ENCODE measurements at places on chromosomes 11 and 22.

DNA sequence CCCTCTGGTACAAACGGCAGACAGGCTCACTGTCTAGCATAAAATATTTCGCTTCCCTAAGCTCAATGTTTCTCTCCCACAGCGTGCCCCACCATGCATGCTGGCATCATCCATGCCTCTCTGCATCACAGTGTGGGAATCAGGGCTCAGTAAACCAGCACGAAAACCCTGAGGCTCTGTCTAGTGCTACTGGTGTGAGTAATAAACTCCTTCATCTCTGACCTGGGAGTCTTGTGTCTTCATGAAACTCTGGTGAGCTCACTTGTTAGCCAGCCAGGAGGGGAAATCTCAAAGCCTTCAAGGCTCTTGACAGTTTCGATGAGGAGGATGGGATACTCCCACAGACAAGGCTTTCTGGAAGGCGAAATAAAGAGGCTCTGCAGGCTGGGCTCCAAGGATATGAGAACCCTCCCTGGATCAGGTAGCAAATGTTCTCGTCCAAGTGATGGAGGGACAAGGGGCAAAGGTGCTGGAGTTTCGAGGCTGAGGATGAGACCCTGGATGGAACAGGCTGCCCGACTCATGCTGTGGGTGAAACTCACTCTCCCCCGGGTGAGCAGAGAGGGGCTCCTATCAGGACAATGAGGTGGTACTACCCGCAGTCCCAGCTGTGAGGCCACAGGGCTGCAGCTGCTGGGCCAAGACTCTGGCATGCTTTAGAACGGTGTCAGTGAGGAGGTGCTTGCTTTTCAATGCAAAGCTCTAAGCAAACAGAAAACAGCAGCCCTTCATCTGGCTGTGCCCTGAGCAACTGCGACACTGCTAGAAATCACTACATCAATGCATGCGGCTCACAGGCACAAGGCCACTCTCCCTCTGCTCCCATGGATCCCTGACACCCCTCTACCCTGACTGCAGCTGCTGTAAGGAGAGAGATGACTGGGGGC lies 69.3 kb downstream of the SHANK2 start:
- peak; percentile 45 for DNase-seq

DNA sequence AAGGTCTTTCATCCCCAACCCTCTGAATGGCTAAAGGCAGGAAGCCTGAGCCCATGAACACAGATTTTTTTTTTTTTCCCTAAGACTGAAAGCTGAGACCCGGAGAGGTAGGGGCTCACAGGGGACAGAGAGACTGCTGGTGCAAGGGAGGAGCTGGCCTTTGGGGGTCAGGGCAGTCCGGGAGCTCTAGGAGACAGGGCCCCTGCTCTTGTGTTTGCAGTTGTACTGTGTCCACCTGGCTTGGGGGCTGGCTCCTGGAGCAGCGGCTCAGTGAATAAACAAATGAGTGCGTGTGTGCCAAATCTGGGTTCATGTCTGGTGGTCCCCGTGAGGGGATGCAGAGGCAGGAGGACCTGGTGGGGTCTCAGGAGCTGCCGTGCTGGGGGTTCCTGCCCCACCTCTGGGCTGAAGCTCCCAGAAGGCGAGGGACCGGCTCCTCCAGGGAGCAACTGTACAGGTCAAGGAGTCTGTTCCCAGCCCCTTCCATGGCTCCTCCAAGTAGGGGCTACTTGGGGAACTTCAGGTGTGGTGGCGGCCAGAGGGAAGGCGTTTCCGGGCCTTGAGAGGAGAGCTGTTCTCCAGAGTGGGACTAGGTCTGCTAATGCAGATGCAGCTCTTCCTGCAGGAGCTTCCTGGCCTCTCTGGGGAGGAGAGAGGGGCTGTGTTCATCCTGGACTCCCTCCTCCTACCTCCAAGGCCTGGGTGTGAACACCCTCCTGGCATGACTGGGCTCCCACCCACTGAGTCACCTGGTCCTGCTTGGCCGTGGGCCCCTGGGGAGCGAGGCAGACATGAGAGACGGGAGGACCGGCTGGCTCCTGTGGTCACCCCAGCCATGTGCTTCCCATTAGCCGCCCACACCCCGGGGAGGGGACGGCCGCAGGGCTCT lies 57.6 kb downstream of the FBXO7 start:
- DNase-seq, result peak; percentile 87

GRCh38 chr11:44494785-44495184 lies 70.7 kb upstream of the CD82 start:
- DNase-seq, result no peak

DNA sequence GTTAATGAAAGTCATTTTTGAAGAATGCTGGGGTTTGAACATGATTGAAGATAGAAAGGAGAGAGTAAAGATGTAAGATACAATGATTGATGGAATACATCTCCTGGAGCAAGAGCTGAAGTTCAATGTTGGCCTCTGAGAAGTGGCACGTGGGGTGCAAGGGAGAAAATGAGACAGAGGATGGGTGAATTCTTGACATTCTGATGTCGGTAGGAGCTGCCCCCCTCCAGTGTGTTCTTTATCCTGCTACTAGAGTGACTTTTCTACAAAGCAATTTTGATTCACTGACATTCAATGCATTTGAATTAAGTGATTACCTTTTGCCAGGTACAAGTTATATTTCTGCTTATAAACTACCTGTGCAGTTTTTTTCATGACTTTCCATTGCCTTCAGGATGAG lies 159.0 kb upstream of the MTMR2 start:
- no peak for DNase-seq

DNA sequence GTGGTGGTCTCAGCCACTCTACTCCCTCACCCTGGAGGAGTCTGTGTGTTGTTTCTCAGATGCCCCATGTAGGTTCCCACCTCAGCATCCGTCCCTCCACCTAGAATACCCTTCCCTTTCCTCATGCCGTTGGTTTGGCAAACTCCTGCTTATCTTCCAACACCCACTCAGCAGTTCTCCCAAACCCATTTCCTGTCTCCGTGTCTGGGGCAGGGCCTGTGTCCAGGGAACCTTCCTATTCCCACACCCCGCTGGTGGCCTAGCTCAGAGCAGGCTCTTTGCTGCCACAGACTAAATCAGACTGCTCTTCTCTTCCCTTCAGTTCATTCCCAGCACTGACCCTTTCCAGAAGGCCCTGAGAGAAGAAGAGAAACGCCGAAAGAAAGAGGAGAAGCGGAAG lies 7.5 kb upstream of the SREBF2 start:
- no peak for DNase-seq

DNA sequence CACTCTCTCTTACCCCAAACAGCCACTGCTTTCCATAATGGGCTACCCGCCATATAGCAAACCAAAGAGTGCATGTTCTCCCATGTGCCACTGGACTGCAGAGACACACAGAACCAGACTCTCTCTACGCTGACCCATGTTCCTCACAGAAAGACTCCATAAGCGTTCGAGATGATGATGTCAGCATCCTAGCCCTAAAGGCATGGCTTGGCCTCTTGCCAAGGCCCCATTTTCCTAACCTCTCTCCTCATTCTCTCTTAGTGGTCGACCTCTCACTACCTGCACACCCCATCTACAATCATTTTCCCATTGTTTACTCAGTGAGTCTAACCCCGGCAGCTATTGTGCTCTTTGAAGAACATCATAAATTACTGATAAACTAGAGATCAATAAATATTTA lies 4.9 kb downstream of the NDUFC2 start:
- DNase-seq, result peak; percentile 90

- no peak for DNase-seq
Observed at GRCh38 chr22:50471197-50471847, 3.5 kb downstream of the SBF1 start.

DNA sequence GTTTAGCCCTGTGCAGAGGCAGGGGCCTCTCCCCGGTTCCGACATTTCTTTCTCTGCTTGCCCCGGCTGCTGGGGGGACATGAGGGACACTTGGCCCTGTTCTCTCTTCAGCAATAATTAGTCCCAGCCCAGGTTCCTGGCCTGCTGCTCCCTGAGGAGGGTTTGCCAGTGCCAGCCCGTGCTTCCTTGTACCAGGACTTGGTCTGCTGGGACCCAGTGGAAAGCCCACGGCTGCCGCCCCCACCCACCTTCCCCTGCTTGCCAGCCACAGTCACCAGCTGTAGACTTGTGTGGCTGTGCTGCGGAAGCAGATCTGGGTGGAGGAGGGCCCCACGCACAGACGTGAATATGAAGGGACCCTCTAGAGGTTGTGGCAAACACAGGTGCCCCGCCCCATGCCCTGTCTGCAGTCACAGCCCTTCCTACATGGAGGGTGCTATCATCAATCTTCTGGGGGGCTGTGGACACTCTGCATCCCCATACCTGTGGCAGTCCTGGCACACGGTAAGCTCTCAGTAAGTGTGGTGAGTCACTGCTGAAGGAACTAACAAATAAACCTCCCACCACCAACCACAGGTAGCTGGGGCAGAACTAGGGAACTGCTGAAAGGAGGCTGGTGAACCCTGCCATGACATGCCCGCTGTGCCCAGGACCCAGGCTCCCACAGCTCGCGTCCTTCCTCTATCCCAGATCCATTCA lies 949 bp downstream of the TP53AIP1 start:
- DNase-seq, result no peak

- peak; percentile 11 for DNase-seq
Observed at GRCh38 chr11:63573881-63574855, 11.0 kb upstream of the PLAAT2 start.

- DNase-seq, result peak; percentile 31
Observed at GRCh38 chr11:64644647-64645275, 53.7 kb downstream of the SLC22A12 start.

DNA sequence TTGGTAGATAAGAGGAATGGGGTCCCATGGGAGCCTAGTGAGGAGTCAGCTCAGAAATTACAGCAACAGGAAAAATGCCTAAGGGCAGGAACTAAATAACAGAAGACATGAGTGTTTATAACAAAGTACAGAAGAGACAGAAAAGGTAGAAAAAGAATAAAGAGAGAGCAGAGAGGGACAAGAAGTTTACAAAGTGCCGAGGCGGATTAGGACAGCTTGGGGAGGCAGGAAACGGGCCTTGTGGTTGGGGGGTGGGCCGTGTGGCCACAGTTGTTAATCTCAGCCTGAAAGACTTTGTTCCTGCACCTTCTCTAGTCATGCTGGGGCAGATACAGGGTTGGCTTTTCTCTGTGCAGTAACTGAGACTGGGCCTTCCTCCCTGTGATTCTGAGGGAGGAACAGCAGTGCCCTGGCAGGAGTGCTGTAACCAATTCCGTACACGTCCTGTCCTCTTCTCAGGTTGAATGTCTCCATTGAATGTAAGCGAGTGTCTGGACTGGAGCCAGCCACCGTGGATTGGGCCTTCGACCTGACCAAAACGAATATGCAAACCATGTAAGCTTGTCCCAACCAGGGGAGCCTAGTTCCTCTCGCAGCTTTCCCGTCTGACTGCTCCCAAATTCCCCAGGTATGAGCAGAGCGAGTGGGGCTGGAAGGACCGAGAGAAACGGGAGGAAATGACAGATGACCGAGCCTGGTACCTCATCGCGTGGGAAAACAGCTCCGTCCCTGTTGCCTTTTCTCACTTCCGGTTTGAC lies 13.2 kb downstream of the NAA40 start:
- DNase-seq, result no peak

DNA sequence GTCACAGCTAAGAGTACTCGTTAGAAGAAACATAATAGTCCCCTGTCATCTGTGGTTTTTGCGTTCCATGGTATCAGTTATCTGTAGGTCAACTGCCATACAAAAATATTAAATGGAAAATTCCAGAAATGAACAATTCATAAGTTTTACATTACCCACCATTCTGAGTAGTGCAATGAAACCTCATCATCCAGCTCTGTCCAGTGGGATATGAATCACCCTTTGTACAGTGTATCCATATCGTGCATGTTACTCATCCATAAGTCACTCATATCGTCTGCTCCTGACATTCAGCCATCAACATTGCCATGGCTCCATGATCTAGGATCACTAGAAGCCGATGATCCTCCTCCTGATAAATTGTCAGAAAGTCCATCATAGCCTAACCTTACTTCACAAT lies 174.9 kb upstream of the C11orf87 start:
- DNase-seq, result no peak

DNA sequence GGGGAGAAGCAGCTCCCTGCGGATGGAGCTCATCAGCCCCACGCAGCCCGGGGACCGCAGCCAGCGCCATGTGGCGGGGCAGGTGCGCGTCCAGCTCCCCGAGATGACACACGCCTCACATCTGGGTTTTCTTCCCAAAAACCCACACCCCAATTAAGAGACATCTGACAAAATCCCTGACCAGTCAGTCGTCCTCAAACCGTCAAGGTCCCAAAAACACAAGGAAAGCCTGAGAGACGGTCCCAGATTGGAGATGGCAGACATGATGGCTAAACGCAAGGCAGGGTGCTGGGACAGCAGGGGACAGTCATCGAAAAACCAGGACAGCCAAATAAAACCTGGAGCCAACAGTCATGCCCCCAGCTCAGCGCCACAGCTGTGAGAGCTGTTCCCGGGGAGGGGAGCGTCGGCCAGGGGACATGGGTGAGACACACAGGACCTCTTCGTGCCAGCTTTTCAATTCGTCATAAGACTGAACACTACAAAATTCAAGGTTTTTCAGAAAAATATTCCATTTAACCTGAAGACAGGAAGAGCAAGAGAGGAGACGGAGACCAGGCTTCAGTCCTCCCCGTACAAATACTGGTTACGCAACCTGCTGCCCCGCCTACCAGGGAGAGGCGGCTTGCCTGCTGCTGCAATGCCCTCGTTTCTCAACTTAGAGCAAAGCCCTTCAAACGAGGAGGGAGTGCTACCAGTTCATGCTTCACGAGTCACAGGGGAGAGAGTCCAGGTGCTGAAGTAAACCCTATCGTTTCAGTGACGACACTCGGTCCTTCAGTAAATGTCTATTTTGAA lies 10.5 kb downstream of the TOLLIP start:
- peak; percentile 29 for DNase-seq

- no peak for DNase-seq
Observed at GRCh38 chr22:30813936-30814335, 119.3 kb downstream of the OSBP2 start.

DNA sequence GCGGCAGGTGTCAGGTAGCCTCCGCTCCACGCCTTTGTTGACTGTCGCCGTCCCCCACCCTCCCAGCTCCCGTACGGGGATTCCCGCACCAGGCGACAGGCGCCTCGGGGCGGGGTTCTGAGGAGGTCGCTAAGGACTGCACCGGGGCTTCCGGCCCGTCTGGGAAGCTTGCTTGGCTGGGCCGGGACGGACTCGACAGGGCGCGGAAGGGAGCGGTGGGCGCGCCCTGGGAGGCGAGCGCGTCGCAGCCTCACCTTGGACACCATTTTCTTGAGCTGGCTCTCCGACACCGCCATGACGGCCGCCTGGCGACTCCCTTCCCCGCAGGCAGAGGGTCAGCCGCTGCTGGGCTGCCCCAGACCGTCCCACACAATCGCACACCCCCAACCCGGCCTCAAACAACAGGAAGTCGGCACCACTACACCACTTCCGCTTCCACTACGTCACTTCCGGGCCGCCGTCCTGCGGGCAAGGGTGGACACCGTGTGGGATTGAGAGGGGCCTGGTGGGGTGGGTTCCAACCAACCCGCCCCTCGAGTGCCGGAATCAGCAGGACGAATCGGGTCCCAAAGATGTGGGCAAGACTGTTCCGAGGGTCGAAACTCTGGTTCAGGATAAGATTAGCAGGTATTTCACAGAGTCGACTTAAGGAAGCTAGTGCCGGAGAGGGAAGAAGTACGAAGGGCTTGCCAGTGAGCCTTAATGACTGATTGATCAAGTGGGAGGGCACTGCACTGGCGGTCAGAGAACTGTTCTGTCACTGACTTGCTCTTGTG lies at the start of gene TSG101:
TSG101 (minus strand) TSS at position 422 of the 776 bp plus-strand sequence; CDS start at position 296, 126 bp downstream.
- DNase-seq, result peak; percentile 94

- no peak for DNase-seq
Observed at GRCh38 chr11:66543263-66544107, 2.4 kb downstream of the ZDHHC24 start.

GRCh38 chr11:47394050-47394321 lies 14.4 kb upstream of the SLC39A13 start:
- no peak for DNase-seq

Measured in NCI-H69 (cell line).